Activated CD8-positive, alpha-beta memory T cell treated with anti-CD3 and anti-CD28 coated beads for 36 hours (primary cell): ENCODE measurements at places on chromosomes 3 and 15. TPM values are rescaled to one million over a fixed set of nuclear protein-coding genes. Genes with fewer than 3 reads are reported as not detected.

The CD200R1 gene
- total RNA-seq = 2.2 TPM

The ZNF660 gene
- 0.32 TPM for total RNA-seq

The SLC9C1 gene
- total RNA-seq = not detected

The SHF gene
- 11.7 TPM for total RNA-seq

The WDR93 gene
- 0.11 TPM for total RNA-seq

The CIB2 gene
- total RNA-seq = 2.8 TPM
